ENCODE measurements at places on chromosomes 4 and X.

GRCh38 chr4:1028574-1029220 is 17.3 kb downstream of the FGFRL1 start:
- DNase-seq, result no peak

DNA sequence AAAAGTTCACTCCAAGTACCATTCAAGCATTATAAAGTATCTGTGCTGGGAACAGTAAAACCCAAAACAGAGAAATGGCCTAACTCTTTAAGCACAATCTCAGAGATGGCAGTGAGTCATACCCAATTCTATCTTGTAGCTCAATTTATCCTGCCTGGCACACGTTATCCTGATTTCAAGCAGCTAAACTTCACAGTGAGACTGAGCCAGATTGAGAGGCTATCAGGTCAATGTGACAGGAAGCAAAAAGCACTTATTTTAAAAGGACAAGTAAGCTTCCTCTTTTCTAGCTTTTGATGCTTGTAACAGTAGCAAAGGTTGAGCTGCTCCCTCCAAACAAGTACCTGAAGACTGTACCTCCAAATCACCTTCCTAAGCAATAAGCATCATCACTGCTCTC is 324.9 kb downstream of the NAF1 start:
- DNase-seq, result no peak

- DNase-seq, result peak; percentile 19
These were observed 840 bp downstream of the ZNF711 start for GRCh38 chrX:85244450-85245211.

- DNase-seq, result peak; percentile 1
These were observed 142.9 kb upstream of the MBNL3 start for GRCh38 chrX:132631579-132632232.

- DNase-seq, result no peak
These were observed 39.5 kb upstream of the TAPT1 start for GRCh38 chr4:16265820-16266219.

DNA sequence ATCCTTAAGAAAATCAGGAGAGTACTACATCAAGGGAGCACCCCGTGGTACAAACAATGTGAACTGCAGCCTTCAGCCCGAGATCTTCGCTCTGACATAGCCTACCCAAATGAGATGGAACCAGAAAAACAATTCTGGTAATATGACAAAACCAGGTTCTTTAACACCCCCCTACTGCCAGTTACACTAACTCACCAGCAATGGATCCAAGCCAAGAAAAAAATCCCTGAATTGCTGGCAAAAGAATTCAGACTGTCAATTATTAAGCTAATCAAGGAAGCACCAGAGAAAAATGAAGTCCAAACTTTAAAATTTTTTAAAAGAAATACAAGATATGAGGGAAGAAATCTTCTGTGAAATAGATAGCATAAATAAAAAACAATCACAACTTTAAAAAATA is 101.7 kb upstream of the KLF8 start:
- DNase-seq, result no peak
